ENCODE measurements at places on chromosomes 1 and 21.

- DNase-seq: no peak
Measured at GRCh38 chr1:183730107-183730724, 74.7 kb upstream of the RGL1 start.

DNA sequence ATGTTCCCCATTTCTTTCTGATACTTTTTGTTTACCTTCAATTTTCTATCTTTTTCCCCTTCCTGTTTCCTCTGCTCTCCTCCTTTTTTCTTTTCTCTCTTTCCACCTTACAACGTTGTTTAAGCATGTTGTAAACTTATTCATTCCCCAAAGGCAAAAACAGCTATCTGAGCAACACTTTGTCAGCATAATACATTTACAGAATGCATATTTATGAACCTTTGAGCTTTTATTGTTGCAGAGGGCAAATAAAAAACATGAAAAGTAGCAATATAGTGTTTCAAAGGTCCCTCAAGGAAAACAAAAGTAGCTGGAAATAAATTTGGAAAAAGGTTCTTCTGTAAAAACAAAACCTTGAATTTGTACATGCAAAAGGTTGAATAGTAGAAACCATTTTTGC lies 169.5 kb downstream of the ATP6V1G3 start:
- no peak for DNase-seq

- no peak for DNase-seq
Measured at GRCh38 chr1:153498746-153499145, 37.0 kb downstream of the S100A6 start.

GRCh38 chr1:1232208-1232795 lies at the start of gene B3GALT6:
Gene B3GALT6, plus strand, starts transcription at chr1:1232237. Its CDS starts 42 bp downstream, at chr1:1232279.
- DNase-seq: no peak

- no peak for DNase-seq
Measured at GRCh38 chr1:168833801-168834224, 104.8 kb upstream of the DPT start.

DNA sequence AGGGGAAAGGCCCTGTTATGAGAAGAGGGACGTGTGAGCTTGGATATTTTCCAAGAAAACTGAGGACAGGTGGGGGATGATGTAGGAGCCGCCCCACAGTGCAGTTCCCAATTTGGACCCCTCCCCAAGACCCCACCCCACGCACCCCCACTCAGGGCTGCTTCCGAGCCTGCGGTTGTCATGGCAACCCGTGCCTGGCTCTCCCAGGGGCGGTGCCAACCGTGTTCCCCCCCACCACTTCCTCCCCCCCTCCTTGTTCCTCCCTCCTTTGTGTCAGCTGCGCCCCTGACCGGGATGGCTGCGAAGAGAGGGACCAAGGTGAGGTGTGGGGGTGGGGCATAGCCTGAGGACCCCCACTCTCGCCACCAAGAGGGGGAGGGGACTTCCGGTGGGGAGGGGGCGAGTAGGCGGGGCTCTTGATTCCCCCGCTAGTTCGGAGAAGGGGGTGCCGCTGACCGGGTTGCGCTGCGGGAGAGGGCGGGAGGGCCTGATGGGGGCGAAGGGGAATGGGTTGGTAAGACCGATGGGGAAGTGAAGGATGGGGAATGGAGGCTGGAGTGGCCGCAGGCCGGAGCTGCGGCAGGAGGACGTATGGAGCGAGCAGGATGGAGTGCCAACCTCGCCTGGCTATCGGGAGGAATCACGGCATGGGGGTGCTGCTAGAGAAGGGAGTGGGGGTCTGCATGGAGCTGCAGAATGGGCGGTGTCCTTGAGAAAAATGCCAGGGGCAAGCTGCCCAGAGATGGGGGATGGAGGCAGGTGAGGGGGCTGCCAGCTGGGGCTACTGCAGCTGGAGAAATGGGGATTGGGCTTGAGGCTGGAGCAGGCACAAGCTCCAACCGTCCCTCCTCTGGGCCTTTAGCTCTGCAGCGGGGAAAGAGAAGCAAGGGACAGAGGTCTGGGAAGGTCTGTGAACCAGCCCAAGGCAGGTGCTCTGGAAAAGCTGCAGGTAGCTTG lies 953 bp downstream of the TRIM46 start:
- DNase-seq: no peak

DNA sequence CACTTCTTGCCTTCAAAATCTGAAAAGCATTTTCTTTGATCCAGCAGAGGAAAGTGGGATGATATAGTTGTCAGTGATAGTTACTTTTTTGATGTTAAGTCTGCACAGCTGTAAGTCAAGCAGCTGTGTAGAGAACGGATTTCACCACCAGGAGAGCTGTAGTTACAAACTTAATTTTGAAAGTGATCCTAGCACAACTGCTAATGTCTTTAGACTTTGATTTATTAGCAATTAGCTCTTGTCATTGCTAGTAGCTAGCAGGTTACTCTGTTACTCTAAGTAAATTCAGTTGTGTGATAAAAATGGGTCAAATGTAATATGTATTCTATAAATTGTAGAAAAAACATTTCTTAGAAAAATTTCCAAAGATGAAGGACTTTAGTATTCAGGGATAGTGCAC lies 46.0 kb downstream of the ALG6 start:
- DNase-seq: no peak

DNA sequence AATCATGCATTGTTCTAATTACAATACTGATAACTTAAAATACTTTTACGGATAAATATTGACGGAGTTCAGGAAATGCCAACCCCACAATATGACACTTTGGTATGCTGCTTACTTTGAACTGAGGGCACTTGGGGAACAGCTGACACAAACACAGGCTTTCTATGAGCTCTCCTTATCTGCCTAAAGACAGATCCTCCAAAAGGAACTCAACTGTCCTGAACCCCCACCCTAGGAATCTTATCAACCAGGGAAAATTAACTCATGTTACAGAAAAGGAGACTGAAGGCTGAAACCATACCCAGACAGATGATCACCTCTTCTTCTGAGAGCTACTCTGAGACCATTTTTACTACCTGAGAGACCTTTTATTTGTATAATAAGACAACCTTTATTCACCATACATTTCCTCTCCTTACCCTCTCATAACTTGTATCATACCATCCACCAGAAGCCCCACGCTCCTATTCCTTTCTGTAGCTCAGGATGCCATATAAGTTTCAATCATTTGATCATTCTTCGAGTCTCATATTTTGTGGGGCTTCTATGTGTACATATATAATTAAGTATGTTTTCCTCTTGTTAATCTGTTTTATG lies 239.5 kb downstream of the FAF1 start:
- DNase-seq: no peak

DNA sequence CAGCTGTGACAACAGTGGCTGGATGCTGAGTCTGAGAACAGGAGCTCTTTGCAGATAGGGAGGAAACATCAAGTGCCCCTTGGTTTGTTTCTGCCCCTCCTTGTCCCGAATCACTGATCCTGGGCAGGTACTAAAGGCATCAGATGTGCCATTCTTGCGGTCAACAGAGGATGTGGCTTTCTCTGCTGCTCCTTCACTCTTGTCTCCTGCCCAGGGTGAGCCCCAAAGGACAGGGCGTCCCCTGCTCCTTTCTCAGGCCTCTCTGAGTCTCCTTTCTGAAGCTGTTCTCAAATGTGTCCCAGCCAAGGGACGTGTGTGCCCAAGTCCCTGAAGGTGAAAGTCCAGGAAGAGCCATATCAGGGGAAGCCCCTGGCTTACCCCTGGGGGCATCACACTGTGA lies 31.7 kb downstream of the SLC37A1 start:
- no peak for DNase-seq

GRCh38 chr1:115323366-115324004 lies 14.6 kb downstream of the NGF start:
- DNase-seq: no peak

DNA sequence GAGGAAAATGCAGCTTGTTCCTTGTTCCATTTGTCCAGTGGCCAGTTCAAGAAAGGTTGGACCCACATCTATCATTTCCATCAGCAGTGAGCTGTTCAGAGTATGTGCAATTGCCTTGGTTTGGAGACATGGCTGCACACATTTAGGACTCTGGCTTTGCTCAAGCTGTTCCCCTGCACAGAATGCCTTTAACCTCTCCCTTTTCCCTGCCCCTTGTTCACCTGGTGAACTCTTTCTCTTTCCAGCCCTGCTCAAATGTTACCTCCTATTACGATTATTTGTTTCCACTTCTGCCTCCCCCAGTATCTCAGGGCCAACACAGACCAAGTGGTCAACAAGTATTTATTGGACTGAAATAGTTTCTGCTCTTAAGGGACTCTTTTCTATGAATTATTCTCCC lies 385.9 kb downstream of the CAMTA1 start:
- no peak for DNase-seq

GRCh38 chr21:34579411-34579810 lies 35.5 kb downstream of the RCAN1 start:
- DNase-seq: no peak

GRCh38 chr1:154988058-154988954 lies 5.1 kb upstream of the LENEP start:
- no peak for DNase-seq

GRCh38 chr1:40794048-40794447 lies 10.5 kb downstream of the KCNQ4 start:
- DNase-seq: no peak

Measured in T-helper 2 cell treated with Interferon-gamma antibody and Interleukin-4, amounts not matched to agents 5 μg/mL and 100 μg/mL, for 36 hours (primary cell).